ENCODE measurements at places on chromosomes 6 and 20.

DNA sequence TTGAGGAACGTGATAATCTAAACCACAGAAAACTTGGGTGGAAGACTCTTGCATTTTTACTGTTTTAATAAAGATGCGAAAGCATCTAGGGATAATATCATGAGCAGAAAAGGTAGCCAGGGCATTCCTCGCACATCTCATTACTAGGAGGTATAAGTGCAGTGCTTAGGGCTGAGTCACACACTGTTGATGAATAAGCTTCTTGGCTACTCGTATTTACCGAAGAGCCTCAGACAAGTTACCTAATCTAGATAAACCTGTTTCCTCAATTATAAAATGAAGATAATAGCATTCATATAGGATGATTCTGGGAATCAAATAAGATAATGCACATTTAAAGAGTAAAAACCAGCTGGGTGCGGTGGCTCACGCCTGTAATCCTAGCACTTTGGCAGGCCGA, 780 bp upstream of the KIAA0319 start:
- DNase-seq, result no peak

DNA sequence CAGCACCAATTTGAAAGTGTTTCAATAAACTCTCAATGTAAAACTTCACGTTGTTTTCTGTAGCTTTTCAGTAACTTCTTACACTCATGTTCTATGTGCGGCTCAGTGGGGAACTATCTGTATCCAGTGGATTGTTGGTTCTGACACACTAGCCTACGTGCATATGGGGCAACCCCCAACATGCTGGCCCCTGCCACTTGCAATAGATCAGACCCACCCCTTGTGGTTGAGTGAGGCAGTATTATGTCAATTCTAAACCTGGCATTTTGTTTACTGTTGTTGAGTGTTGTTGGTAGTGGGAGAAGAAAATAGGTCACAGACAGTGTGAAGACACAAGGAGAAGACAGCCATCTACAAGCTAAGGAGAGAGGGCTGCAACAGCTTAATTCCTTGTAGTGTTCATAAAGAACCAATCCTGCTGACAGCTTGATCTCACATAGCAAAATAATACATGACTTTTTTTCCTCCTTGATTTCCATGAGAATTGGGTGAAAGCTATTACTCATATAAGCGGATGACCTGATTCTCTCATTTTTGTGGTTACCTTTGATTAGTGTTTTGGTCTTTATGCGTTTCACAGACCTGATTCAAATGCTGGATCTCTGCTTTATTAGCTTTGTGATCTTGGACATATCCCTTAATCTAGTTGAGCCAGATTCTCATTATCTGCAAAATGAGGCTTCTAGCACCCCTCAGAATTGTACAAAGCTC, 320.4 kb downstream of the LAMA2 start:
- DNase-seq, result no peak

DNA sequence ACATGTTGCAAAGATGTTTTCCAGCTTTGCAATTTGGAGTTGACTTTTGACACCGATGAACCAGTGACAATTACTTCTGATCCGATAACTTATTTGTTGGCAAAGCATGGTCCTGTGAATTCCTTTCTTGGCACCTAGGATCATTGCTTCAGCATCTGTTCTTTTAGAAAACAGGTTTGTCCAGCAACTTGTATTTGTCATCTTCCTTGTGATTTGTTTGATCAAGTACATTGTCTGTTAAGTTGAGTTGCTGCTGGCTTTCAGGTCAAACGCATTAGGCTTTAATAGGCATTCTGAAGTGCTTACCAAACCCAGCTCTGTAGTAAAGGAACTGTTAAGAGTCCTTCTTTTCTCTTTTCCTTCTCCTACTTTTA, 192.4 kb upstream of the ZNF217 start:
- no peak for DNase-seq

GRCh38 chr6:106046116-106046853, 39.9 kb upstream of the PRDM1 start:
- DNase-seq, result no peak

- DNase-seq, result no peak
These were observed 91.2 kb upstream of the SCP2D1 start for GRCh38 chr20:18722371-18722770.

DNA sequence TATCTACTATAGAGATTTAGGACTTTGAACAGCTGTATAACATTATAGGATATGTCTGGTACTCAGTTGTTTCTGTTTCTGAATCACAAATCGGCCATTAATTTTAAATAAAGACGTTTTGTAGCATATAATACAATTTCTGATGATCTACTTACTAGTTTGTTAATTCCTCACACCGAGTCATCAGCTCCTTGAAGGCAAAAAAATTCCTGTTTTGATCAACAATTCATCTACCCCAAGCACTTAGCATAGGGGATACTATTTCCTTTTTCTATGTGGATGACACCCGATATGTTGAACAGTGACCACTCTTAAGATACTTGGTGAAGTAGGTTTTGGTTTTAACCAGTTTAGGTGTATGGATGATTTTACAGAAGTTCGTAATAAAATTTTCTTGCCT, 107.3 kb downstream of the NCOA3 start:
- no peak for DNase-seq

- DNase-seq, result no peak
These were observed 63.6 kb downstream of the SSR1 start for GRCh38 chr6:7249391-7249790.

- no peak for DNase-seq
These were observed 16.6 kb upstream of the ZNF831 start for GRCh38 chr20:59146780-59147565.

DNA sequence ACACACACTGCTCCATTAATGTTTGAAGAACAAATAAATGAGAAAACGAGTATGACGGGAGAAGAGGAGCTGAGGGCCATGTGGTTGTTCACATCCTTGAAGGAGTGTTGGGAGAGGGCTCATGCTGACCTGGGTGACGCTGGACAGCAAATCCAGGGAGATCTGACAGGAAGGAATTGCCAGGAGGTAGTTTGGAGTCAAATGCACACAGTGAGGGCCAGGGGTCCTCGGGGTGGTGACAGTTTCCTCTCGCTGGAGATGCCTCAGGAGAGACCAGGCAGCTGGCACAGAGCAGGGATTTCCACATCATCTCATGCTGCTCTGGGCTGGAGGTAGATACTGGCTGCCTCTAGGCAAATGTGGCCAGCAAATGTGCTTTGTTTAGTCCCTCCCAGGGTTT, 2.0 kb upstream of the TMEM181 start:
- DNase-seq, result no peak

DNA sequence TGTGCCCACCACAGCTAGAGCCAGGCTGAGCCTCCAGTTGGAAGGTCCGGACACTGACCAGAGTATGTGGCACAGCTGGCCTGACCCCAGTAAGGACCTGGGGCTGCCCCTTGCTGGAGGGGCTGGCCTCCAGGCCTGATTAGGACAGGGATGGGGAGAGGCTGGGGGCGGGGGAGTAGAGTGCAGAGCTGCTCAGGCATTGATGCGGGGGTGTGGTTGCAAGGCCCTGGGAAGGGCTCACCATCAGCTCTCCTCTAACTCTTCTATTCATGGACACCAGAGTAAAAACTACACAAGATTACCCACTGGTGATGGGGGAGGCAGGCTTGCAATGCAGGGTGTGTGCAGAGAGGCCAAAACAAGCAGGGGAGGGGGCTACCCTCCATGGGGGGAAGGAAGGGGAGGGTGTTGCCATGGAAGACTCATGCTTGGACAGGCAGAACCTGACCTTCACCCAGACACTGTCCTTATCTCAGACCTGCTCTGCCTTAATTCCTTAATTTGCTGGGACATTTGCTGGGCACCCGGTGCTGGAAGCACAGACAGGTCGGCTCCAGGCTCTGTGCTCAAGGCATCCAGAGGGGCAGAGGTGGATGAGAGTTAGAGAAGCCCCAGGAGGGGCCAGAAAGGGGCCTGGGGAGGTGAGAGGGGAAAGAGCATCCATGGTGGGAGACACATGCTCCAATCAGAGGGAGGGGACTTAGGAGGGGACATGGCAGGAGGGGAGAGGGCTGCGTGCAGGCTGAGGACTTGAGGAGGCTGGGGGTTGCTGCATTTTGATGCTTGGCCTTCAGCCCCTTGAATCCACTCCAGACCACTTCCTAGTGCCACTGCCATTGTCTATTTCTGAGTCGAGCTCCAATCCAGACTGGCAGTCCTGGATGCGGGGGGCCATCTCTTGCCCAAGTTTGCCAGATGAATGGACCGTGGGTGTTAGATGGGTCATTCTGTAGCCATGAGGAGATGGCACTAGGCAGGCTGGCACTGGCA, 7.6 kb upstream of the EMILIN3 start:
- DNase-seq, result no peak

- no peak for DNase-seq
These were observed 998 bp downstream of the BMP2 start for GRCh38 chr20:6768228-6769140.
